Effector memory CD4-positive, alpha-beta T cell (primary cell): ENCODE measurements at places on chromosomes 7 and 10.

DNA sequence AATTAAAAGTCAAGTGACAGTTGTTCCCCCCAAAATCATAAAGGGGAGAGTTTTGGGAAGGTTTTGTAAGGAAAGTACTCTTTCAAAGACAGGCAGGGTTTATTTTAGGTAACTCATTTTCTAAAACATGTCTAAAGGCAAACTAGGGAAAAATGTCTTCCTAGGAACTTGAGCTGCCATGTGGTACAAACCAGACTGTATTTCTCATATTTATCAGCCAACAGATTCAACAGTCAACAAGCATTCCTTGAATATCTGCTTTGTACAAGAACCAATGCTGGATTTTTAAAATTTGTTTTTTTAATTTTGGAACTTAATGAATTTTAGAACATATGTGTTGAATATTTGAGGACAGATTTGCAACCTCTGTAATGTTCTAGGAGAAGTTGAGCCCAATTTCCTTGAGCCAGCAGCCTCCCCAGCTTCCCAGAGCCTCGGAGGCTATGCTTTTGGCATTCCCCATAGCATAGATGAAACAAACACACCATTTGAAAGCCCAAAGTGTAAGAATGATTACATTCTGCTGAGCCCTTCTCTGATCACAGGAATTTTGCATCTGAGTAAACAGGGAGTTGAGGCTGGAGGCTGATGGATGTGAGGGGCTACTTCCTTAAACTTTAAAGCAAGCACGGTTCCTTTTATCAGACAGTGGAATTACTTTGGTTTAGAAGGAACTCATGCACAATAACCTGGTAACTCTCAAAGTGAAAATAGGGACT lies 345.1 kb downstream of the RNLS start:
- no peaks in the 10 kb centered on the region for H3K36me3 ChIP-seq
- H3K4me1 ChIP-seq, result no peaks in the 10 kb centered on the region
- no peak overlapping the region for H3K27ac ChIP-seq
- no peak for DNase-seq
- H3K4me3 ChIP-seq, result no peak overlapping the region

DNA sequence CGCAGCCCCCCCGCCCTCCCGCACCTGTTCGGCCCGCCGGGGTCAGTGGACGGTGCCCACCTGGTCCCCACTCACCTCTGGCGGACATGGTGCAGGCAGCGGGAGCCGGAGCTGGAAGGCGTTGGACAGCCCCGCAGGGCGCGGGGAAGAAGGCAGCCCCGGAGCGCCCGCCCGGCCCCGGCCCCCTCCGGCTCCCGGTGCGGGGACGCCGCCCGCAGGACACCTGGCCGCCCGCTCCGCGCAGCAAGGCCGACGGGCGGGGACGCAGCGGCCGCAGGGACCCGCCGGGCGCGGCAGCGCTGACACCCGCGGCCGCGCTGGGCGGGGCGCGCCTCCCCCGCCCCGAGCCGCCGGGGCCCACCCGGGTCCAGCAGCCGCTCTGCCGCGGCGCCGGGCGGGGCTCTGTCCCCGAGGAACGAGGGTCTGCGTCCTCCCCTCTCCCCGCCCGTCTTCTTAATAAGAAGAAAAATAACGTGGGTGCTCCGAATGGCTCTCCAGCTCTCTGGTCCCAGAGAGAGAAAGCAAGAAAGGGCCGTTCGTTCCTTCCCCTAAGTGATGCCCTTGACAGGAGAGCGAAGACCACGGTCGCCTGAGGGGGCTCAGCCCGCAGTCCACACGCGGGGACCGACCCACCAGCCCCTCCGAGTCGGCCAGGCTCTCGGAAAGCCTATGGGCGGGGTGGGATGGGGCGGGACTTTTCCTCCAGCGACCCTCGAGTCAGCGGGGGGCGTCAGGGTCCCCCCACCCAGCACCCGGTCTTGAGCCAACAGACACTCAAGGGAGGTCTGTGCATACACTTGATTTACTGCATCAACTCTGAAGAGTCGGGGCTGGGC lies 53.4 kb upstream of the FHIP2A start:
- no peaks in the 10 kb centered on the region for H3K4me1 ChIP-seq
- H3K36me3 ChIP-seq, result no peaks in the 10 kb centered on the region
- no peak overlapping the region for H3K27ac ChIP-seq
- peak overlapping the region; percentile 61 for H3K4me3 ChIP-seq
- no peak for DNase-seq

GRCh38 chr10:52194191-52194590 lies 119.9 kb upstream of the DKK1 start:
- no peak overlapping the region for H3K4me3 ChIP-seq
- no peak for DNase-seq
- H3K36me3 ChIP-seq, result no peaks in the 10 kb centered on the region
- no peak overlapping the region for H3K27ac ChIP-seq
- no peaks in the 10 kb centered on the region for H3K27me3 ChIP-seq

- H3K36me3 ChIP-seq, result no peaks in the 10 kb centered on the region
- H3K4me1 ChIP-seq, result no peaks in the 10 kb centered on the region
- no peaks in the 10 kb centered on the region for H3K27me3 ChIP-seq
- no peak for DNase-seq
Observed at GRCh38 chr10:4617589-4617988, 208.4 kb upstream of the AKR1E2 start.

DNA sequence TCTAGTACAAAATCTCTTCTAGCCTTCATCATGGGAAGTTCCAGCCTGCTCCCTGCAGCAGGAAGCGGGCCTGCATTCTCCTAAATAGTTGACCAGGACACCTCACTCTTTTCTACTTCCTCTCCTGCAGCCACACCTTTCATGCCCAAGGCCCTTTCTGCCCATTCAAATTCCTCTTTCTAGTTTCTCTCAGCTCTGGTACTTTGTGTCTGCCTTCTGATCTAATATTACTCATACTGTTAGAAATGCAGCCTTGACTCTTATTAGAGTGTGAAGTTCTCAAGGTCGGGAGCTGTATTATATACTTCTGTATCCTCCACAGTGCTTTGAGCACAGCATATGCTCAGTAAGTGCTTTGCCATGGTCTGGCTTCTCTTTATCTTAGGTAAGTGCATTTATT lies 103.1 kb downstream of the PRKCQ start:
- peaks cover 8% of the 10 kb centered on the region for H3K4me1 ChIP-seq
- no peak overlapping the region for H3K4me3 ChIP-seq
- H3K27me3 ChIP-seq, result no peaks in the 10 kb centered on the region
- no peak for DNase-seq
- peaks cover 49% of the 10 kb centered on the region for H3K36me3 ChIP-seq
- no peak overlapping the region for H3K27ac ChIP-seq

GRCh38 chr10:70330671-70331070 lies 46.9 kb upstream of the NPFFR1 start:
- H3K4me3 ChIP-seq, result no peak overlapping the region
- no peak overlapping the region for H3K27ac ChIP-seq
- H3K27me3 ChIP-seq, result no peaks in the 10 kb centered on the region
- no peaks in the 10 kb centered on the region for H3K36me3 ChIP-seq

GRCh38 chr7:150788474-150789269 lies 11.5 kb downstream of the TMEM176B start:
- no peaks in the 10 kb centered on the region for H3K4me1 ChIP-seq
- H3K4me3 ChIP-seq, result no peak overlapping the region
- no peak overlapping the region for H3K27ac ChIP-seq

- no peaks in the 10 kb centered on the region for H3K36me3 ChIP-seq
- no peak overlapping the region for H3K27ac ChIP-seq
- H3K27me3 ChIP-seq, result peaks cover 19% of the 10 kb centered on the region
- H3K4me1 ChIP-seq, result no peaks in the 10 kb centered on the region
Observed at GRCh38 chr10:114631666-114632417, 26.2 kb downstream of the ABLIM1 start.

GRCh38 chr7:144761493-144761892 lies 74.4 kb downstream of the TPK1 start:
- no peak overlapping the region for H3K27ac ChIP-seq
- H3K27me3 ChIP-seq, result no peaks in the 10 kb centered on the region
- H3K36me3 ChIP-seq, result no peaks in the 10 kb centered on the region
- H3K4me3 ChIP-seq, result no peak overlapping the region

- H3K4me3 ChIP-seq, result no peak overlapping the region
- H3K27me3 ChIP-seq, result no peaks in the 10 kb centered on the region
- DNase-seq, result no peak
Observed at GRCh38 chr7:117014673-117015133, 61.4 kb downstream of the ST7 start.
